ENCODE measurements at places on chromosomes 5 and 9. TPM values are rescaled to one million over a fixed set of nuclear protein-coding genes. Genes with fewer than 3 reads are reported as not detected.

- peaks cover 14% of the 10 kb centered on the region for H3K27me3 ChIP-seq
- H3K4me1 ChIP-seq, result no peaks in the 10 kb centered on the region
- no peak overlapping the region for H3K27ac ChIP-seq
- no peaks in the 10 kb centered on the region for H3K36me3 ChIP-seq
- H3K4me3 ChIP-seq, result no peak overlapping the region
Observed at GRCh38 chr5:125654392-125654791, 768.8 kb upstream of the GRAMD2B start.

DNA sequence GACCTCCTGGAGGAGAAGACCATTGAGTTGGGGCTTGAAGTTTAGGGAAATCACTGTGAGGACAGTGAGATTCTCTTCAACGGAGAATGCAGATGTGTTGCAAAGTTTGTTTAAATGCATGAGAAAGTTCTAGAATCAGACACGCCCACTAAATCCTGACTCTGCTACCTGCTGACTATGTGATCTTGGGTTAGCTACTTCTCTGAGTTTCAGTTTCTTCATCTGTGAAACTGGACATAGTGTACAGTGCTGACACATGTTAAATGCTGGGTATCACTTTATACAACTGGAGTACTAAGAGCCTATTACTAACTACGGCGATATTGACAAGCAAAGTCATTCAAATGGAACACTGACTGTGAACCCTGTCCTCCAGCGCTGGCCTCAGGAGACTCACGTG, 255.5 kb downstream of the HSPA4 start:
- no peaks in the 10 kb centered on the region for H3K27me3 ChIP-seq
- no peak overlapping the region for H3K4me3 ChIP-seq
- no peak overlapping the region for H3K27ac ChIP-seq
- DNase-seq, result no peak
- no peaks in the 10 kb centered on the region for H3K36me3 ChIP-seq

- H3K4me1 ChIP-seq, result no peaks in the 10 kb centered on the region
- no peaks in the 10 kb centered on the region for H3K36me3 ChIP-seq
- no peak for DNase-seq
- H3K27me3 ChIP-seq, result peaks cover 1% of the 10 kb centered on the region
Observed at GRCh38 chr5:10153394-10153793, 96.3 kb downstream of the ATPSCKMT start.

DNA sequence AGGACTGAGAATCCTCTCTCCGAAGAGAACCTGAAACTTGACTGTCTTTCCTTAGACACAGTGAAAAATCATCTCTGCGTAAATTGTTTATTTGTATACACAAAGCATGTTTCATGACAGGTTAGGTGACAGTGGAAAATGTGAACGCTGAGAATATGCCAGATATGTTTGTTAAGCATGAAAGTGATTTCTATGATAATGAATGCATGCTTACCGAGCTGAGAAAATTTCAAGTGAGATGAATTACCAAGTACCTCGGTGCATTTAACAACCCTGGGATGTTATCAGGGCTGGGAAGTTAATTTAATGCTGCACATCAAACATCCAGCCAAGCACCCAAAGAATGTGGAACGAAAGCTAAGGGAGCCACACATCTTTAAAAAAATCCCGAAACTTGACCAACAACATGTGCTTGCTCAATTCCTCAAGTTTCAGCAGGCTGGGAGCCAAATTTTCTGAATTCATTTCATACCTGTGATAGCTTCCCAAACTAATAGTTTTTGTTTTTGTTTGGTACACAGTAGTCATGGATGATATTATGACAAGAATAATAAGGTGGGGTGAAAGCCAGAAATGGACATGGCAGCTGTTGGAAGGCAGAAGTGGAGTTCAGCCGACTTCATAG, 336.9 kb downstream of the ARHGEF28 start:
- H3K27ac ChIP-seq, result peak overlapping the region; percentile 60
- no peak overlapping the region for H3K4me3 ChIP-seq
- no peaks in the 10 kb centered on the region for H3K4me1 ChIP-seq
- H3K27me3 ChIP-seq, result peaks cover 15% of the 10 kb centered on the region
- H3K36me3 ChIP-seq, result no peaks in the 10 kb centered on the region

- no peaks in the 10 kb centered on the region for H3K4me1 ChIP-seq
- H3K36me3 ChIP-seq, result peaks cover 2% of the 10 kb centered on the region
- peaks cover 47% of the 10 kb centered on the region for H3K27me3 ChIP-seq
Observed at GRCh38 chr9:126036881-126037291, 289.7 kb downstream of the PBX3 start.

- no peaks in the 10 kb centered on the region for H3K4me1 ChIP-seq
- DNase-seq, result no peak
- H3K4me3 ChIP-seq, result no peak overlapping the region
- H3K27ac ChIP-seq, result no peak overlapping the region
- H3K36me3 ChIP-seq, result no peaks in the 10 kb centered on the region
- H3K27me3 ChIP-seq, result no peaks in the 10 kb centered on the region
Observed at GRCh38 chr5:126516852-126517251, 78.2 kb downstream of the ALDH7A1 start.

- H3K4me3 ChIP-seq, result no peak overlapping the region
- H3K27me3 ChIP-seq, result peaks cover 28% of the 10 kb centered on the region
- DNase-seq, result no peak
- H3K27ac ChIP-seq, result no peak overlapping the region
- no peaks in the 10 kb centered on the region for H3K36me3 ChIP-seq
- peaks cover 4% of the 10 kb centered on the region for H3K4me1 ChIP-seq
Observed at GRCh38 chr5:151617841-151618710, 26.9 kb upstream of the FAT2 start.

- H3K27me3 ChIP-seq, result peaks cover 11% of the 10 kb centered on the region
- no peaks in the 10 kb centered on the region for H3K36me3 ChIP-seq
- peaks cover 27% of the 10 kb centered on the region for H3K4me1 ChIP-seq
- H3K27ac ChIP-seq, result peak overlapping the region; percentile 20
- peak overlapping the region; percentile 43 for H3K4me3 ChIP-seq
Observed at GRCh38 chr5:39461007-39461682, 36.4 kb upstream of the DAB2 start.

- peaks cover 12% of the 10 kb centered on the region for H3K4me1 ChIP-seq
- H3K36me3 ChIP-seq, result no peaks in the 10 kb centered on the region
- H3K27me3 ChIP-seq, result peaks cover 44% of the 10 kb centered on the region
- no peak for DNase-seq
- H3K27ac ChIP-seq, result no peak overlapping the region
Observed at GRCh38 chr9:132740526-132741309, 70.5 kb downstream of the GTF3C4 start.

DNA sequence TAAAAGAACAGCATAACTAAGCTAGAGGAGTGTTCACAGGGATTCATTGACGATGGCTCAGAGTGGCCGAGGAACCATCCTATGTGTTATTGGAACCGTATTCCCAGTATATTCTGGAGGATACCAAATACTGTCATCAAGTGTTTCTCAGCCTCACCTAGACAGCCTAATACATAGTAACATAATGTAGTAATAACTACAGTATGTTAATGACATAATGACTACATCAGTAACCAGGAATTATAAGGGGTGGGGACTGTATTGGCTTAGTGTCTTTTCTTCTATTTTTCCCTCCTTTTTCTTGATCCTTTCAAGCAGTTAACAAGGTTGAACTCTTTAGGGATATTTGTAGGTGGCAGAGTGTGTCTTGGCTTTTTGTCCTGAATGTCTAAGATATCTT, 26.6 kb upstream of the C9 start:
- H3K36me3 ChIP-seq, result no peaks in the 10 kb centered on the region
- H3K27me3 ChIP-seq, result no peaks in the 10 kb centered on the region
- no peaks in the 10 kb centered on the region for H3K4me1 ChIP-seq
- no peak for DNase-seq
- no peak overlapping the region for H3K27ac ChIP-seq

DNA sequence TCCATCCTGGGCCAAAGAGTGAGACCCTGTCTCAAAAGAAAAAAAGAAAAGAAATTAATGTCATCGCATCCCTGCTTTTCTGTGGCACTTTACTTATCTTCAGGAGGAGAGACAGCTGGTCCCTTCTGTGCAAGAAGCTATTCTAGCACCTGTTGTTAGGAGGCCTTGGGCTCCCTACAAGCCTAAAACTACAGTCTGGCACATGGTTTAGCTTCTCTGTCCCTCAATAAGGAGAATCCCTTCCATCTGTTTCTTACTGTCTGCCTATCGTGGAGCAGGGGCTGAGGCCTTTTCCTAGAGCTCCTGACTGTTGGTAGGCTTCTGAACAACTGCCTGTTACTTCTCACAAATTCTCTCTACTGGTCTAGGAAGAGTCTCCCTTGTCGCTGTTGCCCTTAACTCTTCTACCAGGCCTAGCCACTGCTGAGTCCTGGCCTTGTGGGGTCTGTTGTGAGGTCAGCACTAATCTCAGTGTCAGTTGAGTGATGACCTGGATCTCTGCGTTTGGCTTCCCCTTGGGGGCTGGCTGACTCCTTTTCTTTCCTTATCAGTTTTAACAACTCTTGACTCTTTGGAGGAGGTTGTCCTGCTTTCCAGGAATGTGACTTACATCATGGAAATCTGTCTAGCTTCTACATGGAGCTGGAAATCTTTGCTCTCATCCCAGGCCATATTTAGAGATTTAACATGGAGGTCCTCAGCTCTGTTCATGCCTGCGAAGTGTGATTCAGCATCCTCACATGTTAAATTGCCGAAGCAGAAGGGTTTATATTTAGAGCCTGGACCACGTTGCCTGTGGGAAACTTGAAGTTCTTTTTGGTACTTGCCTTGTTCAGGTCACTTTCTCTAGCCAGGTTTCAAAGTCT, 5.7 kb upstream of the GARNL3 start:
- no peaks in the 10 kb centered on the region for H3K4me1 ChIP-seq
- H3K27me3 ChIP-seq, result peaks cover 5% of the 10 kb centered on the region
- no peak overlapping the region for H3K27ac ChIP-seq
- no peak overlapping the region for H3K4me3 ChIP-seq
- DNase-seq, result no peak
- H3K36me3 ChIP-seq, result no peaks in the 10 kb centered on the region

GRCh38 chr9:126611592-126612325, 2.0 kb upstream of the LMX1B start:
- H3K27ac ChIP-seq, result peak overlapping the region; percentile 56
- DNase-seq, result peak; percentile 67
- H3K36me3 ChIP-seq, result no peaks in the 10 kb centered on the region
- peaks cover 31% of the 10 kb centered on the region for H3K4me1 ChIP-seq

DNA sequence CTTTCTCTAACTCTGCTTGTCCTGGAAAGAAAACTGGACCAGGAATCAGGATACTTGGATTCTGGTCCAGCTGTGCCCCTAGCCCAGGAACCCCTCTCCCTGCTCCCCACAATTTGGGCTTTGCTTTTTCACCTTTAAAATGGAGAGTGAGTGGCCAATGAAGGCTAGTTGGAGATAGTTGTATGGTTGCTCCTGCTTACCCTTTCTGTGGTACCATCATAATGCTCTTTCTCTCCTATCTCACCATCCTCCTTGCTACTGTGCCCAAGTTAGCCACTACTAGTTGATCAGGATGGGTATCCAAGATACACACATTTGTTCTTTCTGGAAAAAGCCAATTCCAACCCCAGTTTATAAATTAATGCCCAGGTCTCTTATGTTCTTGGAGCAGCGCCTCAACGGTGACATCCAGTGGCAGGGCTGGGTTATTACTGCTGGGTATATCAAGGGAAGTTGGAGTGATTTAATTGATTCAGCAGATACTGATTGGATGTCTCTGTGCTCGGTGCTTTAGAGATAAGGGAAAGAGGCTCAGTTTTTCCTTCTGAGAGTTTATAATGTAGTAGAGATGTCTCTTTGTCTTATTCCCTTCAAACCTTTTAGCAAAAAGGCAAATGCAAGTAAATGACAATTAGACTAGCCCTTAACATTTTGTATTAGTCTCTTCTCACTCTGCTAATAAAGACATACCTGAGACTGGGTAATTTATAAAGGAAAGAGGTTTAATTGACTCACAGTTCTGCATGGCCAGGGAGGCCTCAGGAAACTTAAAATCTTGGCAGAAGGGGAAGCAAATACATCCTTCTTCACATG, 38.5 kb downstream of the FAXDC2 start:
- H3K27me3 ChIP-seq, result no peaks in the 10 kb centered on the region
- peaks cover 33% of the 10 kb centered on the region for H3K36me3 ChIP-seq
- peak; percentile 59 for DNase-seq
- peaks cover 38% of the 10 kb centered on the region for H3K4me1 ChIP-seq

GRCh38 chr9:113675475-113675941, 200.6 kb upstream of the ZNF618 start:
- peaks cover 11% of the 10 kb centered on the region for H3K4me1 ChIP-seq
- peaks cover 54% of the 10 kb centered on the region for H3K27me3 ChIP-seq
- H3K27ac ChIP-seq, result no peak overlapping the region

DNA sequence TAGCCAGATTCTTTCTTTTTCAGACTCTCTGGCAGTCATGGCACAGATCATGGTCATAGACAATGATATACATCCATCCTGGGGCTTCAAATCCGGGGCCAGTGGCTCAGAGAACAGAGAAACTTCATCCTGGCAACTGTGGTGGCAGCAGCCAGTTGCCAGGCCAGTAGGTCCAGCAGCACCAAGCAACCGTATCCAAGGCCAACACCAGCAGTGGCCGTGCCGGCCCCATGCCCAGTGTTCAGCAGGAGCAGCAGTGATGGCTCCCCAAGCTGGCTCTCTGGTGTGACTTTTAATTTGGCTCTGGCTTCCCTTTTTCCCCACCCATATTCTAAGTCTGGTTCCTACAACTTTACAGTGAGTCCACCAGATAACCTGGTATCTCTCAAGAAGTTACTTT, 300.5 kb downstream of the DEPDC1B start:
- no peak for DNase-seq
- H3K27ac ChIP-seq, result no peak overlapping the region
- no peaks in the 10 kb centered on the region for H3K27me3 ChIP-seq

- no peak overlapping the region for H3K27ac ChIP-seq
- no peak overlapping the region for H3K4me3 ChIP-seq
- peaks cover 5% of the 10 kb centered on the region for H3K36me3 ChIP-seq
Observed at GRCh38 chr5:151534350-151534749, 56.8 kb downstream of the FAT2 start.

- no peak overlapping the region for H3K27ac ChIP-seq
- no peaks in the 10 kb centered on the region for H3K27me3 ChIP-seq
- no peak overlapping the region for H3K4me3 ChIP-seq
- H3K4me1 ChIP-seq, result peaks cover 48% of the 10 kb centered on the region
- H3K36me3 ChIP-seq, result peaks cover 8% of the 10 kb centered on the region
- DNase-seq, result peak; percentile 55
Observed at GRCh38 chr5:78887384-78888118, 97.6 kb downstream of the ARSB start.

GRCh38 chr5:134738963-134739661, 764 bp downstream of the CAMLG start:
- H3K4me1 ChIP-seq, result peaks cover 13% of the 10 kb centered on the region
- H3K27ac ChIP-seq, result peak overlapping the region; percentile 93
- DNase-seq, result peak; percentile 39
- no peaks in the 10 kb centered on the region for H3K27me3 ChIP-seq

The EHMT1 gene
- polyA plus RNA-seq, result 33.7 TPM

The IL13 gene
- polyA plus RNA-seq, result not detected

The CCDC192 gene
- not detected for polyA plus RNA-seq

The SPINK7 gene
- polyA plus RNA-seq, result not detected

The TNFSF8 gene
- 9.5 TPM for polyA plus RNA-seq

The NR2F1-AS1 gene
- not detected for polyA plus RNA-seq

The LRRC70 gene
- 2.4 TPM for polyA plus RNA-seq

The IL9 gene
- polyA plus RNA-seq, result not detected

The OTULINL gene
- polyA plus RNA-seq, result 0.65 TPM

The FOXD4L6 gene
- not detected for polyA plus RNA-seq

The LEAP2 gene
- polyA plus RNA-seq, result 3.2 TPM
